A549 (cell line): ENCODE measurements at places on chromosomes 16 and 17. TPM values are rescaled to one million over a fixed set of nuclear protein-coding genes. Genes with fewer than 3 reads are reported as not detected.

- no peak for DNase-seq
These were observed 157.5 kb downstream of the HS3ST2 start for GRCh38 chr16:22971346-22971924.

C17orf113 gene
- polyA plus RNA-seq, result 0.55 to 0.80 TPM (median 0.67 TPM) in 3 replicates

KRTAP1-1 gene
- not detected in 3 replicates for polyA plus RNA-seq

PPY gene
- polyA plus RNA-seq, result not detected in 3 replicates

DNA sequence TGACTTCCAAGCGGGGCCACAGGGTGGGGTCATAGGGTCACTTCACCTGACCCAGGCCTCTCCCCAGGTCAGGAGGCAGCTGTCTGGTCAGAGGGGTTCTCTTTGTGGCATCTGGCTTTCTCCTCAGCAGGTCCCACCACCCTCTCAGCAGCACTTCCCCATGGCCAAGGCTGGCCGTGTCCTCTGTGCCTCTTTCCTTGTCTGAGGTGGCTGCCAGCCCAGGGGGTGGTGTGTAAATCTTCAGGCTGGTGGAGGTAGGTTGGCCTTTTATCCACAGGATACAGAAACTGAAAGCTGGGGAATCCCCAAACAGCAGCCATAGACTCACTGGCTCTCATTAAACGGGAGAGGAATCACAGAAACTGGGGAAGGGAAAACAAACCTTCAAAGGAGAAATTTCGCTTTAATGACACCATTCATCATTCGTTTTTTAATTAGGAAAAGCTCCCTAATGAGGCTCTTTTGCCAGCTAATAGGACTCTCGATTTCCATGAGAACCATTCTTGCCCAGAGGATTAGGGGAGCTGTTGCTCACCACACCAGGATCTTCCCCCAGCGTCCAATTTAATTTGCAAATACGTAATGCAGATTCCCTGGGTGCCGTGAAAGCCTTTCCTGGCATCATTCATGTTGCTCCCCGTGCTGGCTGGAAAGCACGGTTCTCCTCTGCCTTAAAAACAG, 18.0 kb downstream of the C17orf75 start:
- DNase-seq, result no peak

GRCh38 chr16:65697521-65697920, 575.7 kb upstream of the CDH11 start:
- DNase-seq, result no peak

CRYM gene
- polyA plus RNA-seq, result 0.94 to 0.98 TPM (median 0.94 TPM) in 3 replicates

- DNase-seq, result no peak
These were observed 3.8 kb downstream of the RAB37 start for GRCh38 chr17:74740641-74741387.

DNA sequence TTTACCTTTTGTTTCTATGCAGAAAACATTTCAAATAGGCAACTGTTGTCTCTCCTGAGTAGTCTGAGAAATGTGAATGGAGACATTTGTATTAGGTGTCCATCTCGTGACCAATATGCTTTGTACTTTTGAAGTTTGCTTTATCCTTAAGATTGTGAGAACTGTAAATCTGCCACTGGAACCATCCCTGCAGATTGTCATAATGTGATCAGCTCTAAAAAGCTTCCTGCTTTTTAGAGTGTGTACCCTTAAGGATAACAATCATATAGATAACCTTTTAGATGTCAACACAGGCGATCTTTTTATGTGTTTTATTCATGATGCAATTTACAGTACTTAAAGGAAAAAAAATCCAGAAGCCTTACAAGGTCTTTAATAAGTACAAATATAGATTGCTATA, 63.5 kb downstream of the PRKCA start:
- no peak for DNase-seq

- no peak for DNase-seq
These were observed 1675.1 kb downstream of the TP53TG3F start for GRCh38 chr16:35134471-35134870.

DNA sequence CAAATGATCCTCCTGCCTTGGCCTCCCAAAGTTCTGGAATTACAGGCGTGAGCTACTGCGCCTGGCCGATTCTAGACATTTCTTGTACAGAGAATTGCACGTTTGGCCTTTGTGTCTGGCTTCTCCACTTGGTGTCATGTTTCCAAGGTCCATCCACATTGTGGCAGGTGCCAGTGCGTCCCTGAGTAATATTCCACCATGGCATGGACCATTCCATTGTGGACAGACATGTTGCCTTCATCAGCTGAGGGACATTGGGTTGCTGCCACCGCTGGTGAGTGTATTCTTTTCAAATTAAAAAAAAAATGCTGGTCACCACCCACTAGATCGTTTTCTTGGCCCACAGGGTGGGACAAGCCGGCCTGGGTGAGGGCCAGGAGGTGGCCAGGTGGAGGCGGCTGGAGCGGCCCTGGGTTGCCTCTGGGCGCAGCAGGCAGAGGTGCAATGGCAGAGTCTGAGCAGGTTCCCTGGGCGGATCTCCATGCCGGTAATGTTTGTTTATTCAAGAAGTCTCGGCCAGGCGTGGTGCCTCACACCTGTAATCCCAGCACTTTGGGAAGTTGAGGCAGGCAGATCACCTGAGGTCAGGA, 274.1 kb downstream of the SEC14L1 start:
- no peak for DNase-seq

DNA sequence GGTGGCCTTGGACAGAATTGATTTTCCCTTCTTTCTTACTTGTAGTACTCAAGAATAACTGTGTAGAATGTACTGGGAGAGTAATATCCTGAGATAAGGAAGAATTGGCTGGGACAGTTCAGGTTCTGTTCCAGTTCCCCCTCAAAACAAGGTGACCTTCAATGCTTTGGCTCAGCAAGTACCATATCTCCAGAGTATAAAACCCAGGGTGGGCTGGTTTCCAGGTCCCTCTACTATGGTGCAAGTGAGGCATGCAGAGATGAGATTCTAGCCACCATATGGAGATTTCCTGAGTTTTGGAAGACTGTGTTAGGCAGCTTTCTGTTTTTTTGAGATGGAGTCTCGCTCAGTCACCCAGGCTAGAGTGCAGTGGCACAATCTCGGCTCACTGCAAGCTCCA, 18.1 kb upstream of the DLX3 start:
- no peak for DNase-seq

GRCh38 chr16:79451196-79451816, 149.2 kb downstream of the MAF start:
- DNase-seq, result no peak

NTN3 gene
- 0.04 TPM in 1 of 3 replicates, not detected in the others for polyA plus RNA-seq

GRCh38 chr17:49610883-49611584, 35.4 kb downstream of the NXPH3 start:
- no peak for DNase-seq

GRCh38 chr17:36510636-36511035, 24.0 kb downstream of the MYO19 start:
- no peak for DNase-seq

- DNase-seq, result peak; percentile 74
These were observed 6.0 kb downstream of the CPSF4L start for GRCh38 chr17:73255671-73256181.

LITAFD gene
- not detected in 3 replicates for polyA plus RNA-seq

DNA sequence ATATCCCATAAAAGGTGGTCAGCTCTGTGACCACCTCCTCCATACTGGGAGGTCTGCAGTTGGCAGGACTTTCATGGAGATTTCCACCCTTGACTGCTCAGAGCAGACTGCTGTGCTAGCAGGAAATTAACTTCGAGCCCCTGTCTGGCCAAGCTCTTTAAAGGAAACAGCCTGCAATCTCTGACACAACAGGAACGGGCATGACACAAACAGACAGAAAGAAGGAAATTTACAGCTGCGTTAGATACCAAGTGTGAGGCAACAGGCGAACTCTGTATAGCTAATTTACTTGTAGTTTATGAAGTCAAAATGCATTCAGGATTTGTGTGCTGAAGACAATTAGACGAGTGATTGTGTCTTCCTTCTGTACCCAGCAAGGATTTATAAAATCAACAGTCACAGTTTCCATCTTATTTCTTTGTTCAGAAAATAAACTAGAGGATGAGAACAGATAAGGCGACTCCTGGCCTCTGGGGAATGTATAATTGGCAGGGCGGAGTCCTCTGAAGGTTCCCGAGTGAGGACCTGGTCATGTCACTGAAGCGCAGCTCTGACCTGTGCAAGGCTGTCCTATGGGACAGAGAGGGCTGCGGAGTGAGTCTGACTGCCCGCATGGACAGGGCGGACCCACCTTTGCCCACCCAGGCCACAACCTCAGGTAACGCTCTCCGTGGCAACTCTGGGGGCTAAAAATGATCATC, 16.1 kb downstream of the WIPI1 start:
- DNase-seq, result no peak

- DNase-seq, result no peak
These were observed 204.5 kb upstream of the CACNG5 start for GRCh38 chr17:66630379-66630778.

DNA sequence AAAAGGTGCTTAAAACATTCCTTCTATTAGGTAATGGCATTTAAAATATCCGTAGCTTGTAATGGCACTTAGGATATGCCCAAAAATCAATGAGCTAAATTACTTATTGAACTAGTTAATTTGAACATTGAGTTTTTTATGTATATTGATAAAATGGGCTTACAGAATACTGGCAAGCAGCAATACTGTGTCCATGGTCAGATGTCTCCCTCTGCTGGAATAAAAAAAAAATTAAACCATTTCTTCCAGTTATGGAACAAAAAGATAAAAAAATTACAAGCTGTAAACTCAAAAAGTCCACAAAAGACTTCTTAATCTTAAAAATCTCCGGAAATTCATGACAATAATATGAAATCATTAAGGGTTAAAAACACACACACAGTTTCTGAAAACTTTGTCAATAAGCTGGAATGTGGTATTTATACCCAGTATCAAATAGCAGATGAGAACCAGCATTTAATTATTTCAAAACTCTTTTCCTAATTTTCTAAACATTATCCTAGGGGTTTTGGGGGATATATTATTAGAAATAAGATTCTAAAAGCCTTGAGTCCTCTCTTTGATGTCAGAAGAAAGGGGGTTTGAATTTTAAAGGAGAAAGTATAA, 21.5 kb upstream of the PSMD7 start:
- peak; percentile 44 for DNase-seq

DNA sequence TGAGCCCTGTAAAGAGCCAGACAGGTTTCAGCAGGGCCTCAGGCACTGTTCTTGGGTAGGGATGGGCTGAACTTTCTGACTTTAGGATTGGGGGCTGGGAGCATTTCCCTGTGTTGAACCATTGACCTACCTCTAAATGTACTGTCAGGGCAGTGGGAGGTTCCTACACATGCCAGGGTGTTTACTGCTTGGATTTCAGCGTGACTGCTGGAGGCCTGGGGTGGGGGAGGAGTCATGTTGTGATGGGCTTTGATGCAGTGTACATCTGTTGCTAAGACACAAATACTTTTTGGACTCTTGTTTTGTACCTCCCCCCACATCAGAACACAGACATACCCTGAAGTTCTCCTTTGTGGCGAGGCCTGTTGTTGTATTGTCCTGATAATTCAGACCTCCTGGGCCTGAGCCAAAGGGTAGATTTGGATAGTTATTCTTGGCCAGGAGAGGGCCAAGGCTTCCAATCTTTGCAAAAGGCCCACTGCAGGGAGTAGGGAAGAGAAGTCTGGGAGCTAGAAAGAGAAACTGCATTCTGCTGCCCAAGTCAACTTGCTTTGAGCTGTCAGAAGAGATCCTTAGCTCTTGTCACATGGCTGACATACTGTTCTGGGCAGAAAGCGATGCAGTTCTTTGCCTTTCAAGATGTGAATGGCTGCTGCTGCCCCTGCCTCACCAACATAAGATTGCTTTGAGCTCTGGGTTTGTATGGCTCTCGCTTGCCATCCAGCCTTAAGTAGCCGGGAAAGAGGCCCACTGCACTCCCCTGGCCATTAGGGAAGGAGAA, 3.7 kb downstream of the NFE2L1 start:
- DNase-seq, result no peak

- DNase-seq, result no peak
These were observed 56.7 kb upstream of the TOB1 start for GRCh38 chr17:50922721-50923405.
